ENCODE measurements at places on chromosomes 2 and 18.

DNA sequence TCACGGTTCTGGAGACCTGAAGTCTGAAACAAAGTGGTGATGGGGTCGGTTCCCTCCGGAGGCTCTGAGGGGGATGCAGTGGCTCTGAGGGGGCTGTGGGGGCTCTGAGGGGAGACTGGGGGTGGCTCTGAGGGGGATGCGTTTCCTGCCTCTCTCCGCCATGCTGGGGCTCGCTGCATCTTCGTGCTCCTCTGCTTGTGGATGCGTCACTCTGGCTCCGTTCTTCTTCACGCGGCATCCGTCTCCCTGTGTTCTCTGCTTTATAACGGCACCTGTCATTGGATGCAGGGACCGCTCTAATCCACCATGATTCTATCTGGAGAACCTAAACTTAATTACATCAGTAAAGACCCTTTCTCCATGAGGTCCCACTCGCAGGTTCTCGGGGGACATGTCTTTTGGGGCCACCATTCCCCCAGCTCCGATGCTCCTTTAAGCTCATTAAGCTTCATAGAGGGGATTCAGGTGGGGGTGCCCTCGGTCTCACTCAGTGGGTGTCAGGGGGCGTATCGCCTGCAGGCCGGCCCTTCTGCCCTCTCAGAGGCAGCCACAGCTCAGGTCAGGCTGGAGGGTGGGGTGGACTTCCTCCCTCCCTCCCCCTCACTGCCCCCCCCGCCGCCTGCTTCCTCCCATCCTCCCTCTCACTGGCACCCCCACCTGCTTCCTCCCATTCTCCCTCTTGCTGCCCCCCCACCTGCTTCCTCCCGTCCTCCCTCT, 18.4 kb downstream of the RTP5 start:
- DNase-seq, result no peak

DNA sequence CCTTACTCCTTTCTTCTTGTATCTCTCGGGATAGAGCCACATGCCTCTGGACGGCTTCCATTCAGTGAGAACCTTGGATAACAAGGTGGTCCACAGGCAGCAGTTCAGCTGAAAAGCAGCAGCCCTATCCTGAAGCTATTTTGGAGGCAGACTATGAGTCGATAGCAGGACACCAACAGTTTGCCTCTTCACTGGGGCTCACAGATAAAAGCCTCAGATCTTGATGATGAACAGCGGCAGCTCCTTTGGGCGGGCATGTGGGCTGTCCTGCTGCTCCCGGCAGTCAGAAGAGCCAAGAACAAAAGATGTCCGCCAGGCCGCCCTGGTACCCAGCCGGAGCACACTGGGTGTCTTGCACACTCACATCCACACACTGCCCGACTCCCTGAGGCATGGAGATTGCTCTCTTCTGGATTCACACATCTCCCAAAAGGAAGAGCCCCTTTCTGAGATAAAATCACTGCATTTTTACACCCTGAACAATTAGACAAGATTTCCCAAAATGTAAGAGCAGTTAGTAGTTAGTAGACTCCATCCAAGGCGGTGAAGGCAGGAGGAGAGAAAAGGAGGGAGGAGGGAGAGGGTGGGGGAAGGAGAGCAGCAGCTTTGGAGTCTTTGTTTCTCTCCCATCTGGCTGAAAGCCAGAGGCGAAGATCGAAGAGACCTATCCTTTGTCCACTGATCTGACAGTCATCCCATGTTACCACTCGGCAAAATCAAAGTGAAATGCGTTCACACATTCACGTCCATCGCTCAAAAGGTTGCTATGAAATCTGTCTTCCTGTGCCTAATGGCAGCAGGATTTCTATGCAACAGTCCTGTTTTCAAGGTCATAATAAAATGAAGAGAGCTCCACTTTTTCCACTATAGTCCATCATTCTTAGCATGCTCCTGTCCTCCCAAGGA, 90.1 kb upstream of the KLF7 start:
- DNase-seq, result no peak

GRCh38 chr18:3782901-3783300, 332.9 kb downstream of the TGIF1 start:
- no peak for DNase-seq

DNA sequence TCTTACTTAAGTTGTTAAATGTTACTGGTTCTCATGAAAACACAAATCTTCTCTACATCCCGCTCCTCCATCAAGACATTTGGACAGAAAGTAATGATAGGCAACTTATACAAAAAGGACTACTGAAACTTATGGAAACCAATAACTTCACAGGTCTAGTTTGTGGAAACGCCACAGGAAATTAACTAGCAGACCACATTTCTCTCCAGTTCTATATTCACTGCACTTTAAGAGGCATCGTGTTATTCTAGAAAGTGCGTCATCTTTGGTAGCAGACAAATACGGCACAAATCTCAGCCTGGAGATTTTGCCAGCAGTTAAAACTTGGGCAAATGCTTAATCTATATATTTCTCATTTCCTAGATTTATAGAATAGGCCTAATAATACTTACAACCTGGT, 164.3 kb downstream of the EPHA4 start:
- no peak for DNase-seq

DNA sequence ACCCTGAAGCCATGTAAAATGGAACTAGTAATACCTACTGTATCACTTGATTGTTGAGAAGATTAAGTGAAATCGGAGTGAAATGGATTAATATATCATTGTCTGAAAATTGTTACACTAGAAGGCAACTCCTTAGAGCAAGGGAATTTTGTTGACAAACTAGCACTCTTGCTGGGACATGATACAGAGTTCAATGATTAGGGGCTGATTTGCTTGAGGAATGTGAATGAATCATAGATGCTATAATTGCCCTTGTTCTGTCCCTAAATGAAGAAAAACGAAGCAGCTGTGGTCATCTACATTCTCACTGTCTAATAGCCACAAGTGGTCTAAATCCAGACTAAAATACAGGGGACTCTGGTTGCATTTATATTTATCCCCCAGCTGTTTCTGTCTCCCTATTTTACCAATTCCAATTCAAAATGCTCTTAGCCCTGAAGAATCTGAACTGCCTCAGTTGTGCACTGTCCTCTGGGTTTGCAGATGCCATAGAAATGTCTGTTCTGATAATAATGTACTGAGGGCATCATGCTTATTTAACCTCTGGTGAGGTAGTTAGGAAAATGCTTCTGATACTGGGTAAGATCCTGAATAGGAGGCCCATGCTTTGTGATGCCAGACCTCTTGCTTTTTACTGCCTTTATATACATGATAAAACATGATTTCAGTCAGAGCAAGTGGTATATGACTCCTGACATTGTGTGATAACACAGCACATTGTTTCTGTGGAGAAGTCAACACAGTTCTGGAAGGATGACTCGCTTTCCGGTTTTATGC, 382.1 kb downstream of the NRXN1 start:
- peak; percentile 25 for DNase-seq

DNA sequence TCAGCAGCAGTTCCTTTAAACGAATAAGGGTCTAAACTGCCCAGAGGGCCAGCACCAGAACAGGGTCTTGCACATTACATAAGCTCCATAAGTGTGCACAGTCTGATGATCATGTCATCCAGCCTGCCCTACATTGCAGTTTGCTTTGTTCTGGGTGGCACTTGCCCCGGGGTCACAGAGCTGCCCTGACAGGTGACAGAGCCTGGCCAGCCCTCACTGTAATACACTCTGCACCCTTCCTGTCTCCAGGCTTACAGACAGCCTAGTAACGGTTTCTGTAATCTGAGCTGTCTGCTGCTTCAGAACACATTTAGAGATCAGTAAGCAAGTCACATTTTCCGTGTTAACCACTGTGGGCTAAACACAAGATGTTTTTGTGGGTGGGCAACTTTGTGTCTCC, 213.3 kb downstream of the FAM210A start:
- no peak for DNase-seq

GRCh38 chr18:8734496-8734895, 29.1 kb downstream of the MTCL1 start:
- DNase-seq, result no peak

DNA sequence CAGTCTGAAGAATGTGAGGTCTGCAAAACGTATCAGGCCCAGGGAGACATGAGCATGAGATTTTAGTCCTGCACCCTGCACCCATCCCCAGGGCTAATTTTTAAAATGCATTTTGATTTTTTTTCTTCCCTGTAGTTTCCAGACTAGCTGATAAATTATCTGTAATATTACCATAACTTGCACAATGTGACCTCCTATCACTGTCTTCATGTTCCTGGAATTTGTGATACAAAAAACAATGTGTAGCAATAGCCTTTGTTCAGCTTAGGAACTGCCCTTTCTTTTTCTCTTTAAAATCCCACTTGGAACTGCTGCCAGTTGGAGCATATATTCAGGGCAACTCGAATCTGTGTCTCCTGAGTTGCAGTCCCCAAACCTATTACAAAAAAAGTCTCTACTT, 222.8 kb upstream of the HS6ST1 start:
- DNase-seq, result no peak
